Activated CD4-positive, CD25-positive, alpha-beta regulatory T cell treated with anti-CD3 and anti-CD28 coated beads, Interleukin-2, amount 50 U/mL, for 72 hours (primary cell): ENCODE measurements at places on chromosomes 1 and 21.

DNA sequence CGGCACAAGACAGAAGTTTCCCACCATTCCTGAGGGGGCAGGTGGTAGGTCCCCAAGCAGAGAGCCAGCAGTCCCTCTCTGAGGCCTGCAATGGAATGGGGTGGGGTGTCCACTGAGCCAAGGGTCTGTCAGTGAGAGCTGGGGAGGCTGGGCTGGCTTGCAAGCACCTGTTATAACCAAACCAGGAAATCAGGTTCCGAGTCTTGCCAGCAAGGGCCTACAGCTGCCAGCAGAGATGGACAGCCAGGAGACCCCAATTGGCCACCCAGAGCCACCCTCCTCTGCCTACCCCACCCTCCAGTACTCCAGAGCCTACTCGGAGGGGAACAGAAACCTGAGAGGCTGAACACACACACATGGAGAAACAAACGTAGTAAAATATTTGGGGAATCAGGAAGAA is 32.2 kb downstream of the PSEN2 start:
- DNase-seq: no peak

DNA sequence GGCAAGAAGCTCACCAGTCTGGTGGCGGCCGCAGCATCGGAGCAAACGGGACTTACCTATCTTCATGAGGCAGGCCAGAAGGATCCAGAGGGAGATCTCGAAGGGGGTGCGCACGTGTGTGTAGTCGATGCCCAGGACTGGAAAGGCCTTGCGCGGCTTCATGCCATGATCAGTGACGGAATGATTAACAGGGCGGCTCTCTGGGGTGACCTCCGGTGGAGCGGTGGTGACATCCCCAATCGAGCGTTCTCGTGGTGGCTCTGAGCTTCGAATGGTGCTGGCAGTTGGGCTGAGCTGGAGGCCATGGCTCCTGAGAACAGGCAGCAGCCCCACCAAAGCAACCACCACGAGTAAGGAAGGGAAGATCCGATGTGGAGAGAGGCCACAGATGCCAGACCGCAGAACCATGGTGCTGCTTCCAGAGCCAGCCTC is 982 bp downstream of the SLC9A1 start:
- DNase-seq: no peak

DNA sequence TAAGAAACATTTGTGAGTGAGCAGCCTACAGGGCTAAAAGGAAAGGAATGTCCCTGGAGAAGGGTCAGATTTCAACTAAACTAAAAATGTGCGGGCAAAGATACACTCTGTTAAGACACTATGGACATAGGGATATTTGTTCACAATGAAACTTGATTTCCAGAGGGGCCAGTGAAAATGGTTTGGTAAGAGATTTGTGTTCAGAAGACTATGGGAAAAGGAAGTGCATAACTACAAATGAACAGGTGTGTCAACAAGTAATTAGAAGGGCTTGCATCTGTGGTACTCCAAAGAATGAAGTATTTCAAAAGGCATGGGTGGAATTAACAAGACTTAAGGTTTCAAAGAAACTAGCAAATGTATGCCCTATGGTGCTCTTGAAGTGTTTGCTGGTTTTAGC is 60.4 kb downstream of the NME7 start:
- no peak for DNase-seq

- DNase-seq: no peak
These were observed 75.8 kb downstream of the RGL1 start for GRCh38 chr1:183880531-183881243.

- DNase-seq: peak; percentile 49
These were observed at the start of gene CAMK2N1 for GRCh38 chr1:20485527-20486456. CAMK2N1 (minus strand) TSS chr1:20486210; CDS start chr1:20485379, 831 bp downstream.

DNA sequence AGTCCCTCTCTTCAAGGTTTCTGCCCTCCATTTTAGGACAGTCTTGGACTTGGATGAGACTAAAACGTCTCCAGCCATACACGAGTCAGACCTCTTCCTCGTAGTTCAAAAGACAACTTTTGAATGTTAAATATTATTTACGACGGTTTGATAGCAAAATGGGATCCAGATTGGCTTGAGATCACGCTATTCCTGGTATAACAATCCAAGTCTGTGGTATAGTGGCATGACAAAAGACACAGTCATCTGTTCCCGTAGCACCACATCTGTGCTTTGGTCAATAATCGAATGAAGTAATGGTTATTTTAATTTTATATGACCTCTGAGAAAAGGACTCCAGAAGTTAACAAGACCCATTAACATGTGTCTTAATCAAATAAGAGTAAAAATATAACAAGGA is 7.0 kb downstream of the PCP4 start:
- no peak for DNase-seq

GRCh38 chr1:21909286-21909759 is 27.8 kb downstream of the HSPG2 start:
- DNase-seq: no peak

GRCh38 chr21:26842974-26843932 is 2.0 kb downstream of the ADAMTS1 start:
- no peak for DNase-seq

DNA sequence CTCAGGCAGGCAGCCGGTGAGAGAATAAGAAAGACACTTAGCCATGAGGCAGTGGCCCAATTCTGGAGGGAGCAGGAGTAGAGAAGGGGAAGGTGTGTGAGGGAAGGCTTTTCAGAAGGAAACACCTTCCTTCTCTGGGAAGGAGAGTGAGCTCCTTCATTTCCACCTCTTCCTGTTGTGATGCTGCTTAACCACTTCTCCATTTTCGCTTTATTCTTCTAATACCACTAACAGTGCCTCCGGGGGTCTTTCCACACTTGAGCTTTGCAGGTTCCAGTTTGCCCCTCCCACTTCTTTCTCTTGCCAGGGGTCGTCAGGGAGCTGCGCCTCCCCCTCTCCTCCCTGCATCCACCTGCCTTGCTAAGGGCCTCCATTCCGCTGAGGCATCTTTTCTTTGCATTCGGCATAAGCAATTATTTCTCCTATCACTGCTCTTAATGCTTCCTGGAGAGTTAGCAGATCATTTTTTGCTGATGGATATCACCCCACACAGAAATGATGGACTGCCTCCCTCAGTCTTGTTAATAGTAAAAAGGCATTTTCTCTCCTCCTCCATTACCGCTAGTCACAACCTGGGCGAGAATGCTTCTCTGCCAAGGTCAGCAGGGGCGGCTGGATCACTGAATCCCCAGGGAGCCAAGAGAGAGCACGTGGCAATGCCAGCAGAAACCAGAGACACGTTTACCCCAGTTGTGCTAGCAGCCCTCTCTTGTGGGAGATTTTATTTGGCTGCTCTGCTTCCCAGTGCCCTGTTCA is 74.8 kb downstream of the ELAVL4 start:
- DNase-seq: no peak

DNA sequence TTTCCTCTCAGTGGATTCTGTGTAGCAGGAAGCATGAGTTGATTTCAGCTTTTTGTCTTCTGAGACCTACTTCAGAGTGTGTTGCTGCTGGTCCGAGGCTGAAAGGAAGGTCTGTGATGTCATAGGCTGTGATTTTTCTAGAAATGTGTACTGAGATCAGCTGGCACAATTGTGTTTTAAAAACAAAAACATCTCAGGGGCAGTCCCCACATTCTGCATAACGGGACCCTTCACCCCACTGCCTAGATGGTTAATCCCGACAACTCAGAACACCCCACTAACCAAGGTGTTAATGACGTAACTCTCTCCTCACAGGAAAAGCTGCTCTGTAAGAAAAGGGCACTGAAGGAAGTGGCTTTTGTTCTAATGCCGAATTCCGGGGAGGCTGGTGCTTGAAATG is 59.8 kb upstream of the PPP2R5A start:
- DNase-seq: no peak

DNA sequence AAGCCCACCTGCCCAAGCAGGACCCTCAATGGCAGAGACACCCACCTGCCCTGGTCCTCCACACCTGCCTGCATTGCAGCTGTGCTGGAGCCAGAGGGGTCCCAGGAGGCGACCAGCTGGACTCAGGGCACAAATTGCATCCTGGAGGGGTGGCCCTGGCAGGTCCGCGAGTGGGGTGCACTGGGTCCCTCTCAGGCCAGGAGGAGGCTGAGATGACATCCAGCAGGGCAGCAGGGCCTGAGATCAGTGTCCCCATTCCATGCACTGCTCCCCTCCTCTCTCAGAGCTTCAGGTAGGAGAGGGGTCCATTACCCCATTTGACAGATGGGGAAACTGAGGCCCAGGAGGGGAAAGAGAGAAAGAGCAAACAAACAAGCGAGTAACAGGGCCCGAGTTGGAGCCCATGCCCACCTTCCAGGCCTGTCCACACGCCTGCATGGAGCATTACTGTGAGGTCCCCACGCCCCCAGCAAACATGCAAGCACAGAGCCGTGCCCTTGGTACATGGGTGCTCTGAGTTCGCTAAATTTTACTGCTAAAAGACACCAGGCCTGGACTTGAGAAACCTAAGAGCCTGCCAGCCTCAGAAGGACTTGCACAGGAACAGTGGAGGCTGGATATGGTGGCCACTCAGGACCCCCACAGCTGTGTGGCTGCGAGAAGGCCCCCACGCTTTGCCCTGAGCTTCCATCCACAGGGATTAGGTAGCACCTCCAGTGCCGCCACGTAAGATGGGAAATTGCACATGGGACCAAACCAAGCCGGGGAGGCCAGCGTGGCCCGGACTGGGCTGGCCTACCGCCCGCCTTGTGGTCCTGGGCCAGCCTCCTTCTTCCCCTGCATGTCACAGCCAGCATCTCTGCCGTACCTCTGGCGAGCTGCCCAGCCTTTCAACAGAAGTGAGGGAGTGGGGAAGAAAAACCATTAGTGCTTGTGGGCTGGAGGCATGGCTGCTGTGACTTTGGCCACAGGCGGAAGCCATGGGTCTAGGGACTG is 7.4 kb downstream of the WNT3A start:
- DNase-seq: no peak

DNA sequence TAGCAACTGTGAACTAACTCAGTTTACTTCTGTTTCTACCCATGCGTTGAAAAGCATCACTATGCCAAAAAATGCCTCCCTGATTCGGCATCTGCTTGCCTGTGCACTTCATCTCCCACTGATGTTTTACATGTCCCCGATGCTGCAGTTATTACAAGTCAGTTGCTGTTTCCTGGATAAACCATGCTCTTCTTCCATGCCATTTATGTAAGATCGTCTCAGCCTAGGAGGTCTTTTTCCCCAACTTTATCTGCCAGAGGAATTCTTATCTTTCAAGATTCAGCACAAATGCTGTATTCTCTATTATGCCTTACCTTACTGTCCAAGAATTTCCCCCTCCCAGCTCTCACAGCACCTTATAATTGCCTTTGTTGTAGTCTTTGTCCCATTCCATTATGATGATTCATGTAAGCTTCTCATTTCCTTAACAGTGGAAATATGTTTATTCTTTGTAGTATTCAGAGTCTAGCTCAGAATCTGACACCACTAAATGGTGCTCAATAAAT is 30.0 kb downstream of the PRKACB start:
- DNase-seq: no peak

DNA sequence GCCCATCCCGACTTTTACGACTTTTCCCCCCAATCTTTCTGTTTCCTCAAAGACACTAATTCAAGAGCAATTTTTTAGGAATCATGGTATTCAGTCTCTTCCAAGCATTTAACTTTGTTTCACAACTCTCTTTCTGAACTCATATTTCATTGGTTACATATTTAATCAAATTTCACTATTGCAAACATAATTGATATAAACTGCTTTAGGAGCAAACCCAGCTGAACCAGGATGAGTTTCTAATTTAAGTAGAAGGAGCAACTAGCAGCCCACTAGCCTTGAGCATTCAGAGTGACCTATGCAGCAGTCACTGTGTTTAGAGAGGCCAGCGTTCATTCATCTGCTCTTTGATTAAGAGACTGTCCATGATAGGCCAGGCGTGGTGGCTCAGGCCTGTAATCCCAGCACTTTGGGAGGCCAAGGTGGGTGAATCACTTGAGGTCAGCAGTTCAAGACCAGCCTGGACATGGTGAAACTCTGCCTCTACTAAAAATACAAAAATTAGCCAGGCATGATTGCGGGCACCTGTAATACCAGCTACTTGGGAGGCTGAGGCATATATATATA is 1.8 kb downstream of the CELA2B start:
- DNase-seq: no peak

DNA sequence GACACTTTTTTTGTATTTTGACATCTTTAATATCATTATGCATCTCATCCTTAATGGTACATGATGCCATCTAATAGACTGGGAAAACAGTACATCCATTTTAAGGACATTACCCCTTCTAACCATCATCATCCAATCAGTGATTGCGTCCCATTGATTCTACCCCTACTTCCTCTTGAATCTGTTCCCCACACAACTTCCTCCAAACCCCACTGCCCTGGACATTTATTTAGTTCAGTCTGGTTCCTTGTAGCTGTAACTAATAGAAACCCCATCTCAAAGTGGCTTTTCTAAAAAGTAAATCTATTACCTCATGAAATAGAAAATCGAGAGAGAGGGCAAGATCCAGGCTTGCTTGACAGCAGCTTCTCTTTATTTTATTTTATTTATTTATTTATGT is 2.1 kb upstream of the ITLN1 start:
- no peak for DNase-seq

- no peak for DNase-seq
These were observed 4.3 kb downstream of the ZNF326 start for GRCh38 chr1:89999208-89999607.

DNA sequence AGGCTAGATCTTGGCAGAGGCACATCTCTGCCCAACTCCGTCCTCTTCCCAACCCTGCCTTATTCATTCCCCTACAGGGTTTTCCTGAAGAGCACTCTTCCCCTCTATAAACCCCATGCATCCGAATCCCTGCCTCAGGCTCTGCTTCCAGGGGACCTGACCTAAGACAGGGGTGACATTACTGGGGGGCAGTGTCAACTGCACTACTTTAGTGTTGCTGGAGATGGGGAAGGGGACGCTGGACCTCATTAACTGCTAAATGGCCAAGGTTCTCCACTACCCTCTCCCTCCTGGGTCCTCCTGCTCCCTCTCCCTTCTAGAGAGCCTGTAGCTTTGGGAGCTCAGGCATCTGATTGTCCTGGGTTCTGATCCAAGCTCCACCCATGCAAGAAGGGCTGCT is 126.2 kb downstream of the GRIK3 start:
- DNase-seq: no peak

- no peak for DNase-seq
These were observed at the start of gene HAO2 for GRCh38 chr1:119368554-119368953. HAO2 (plus strand) TSS chr1:119368785; CDS start chr1:119381086, 12,301 bp downstream.

- DNase-seq: no peak
These were observed 1657.8 kb downstream of the MRPL39 start for GRCh38 chr21:23949493-23949892.

GRCh38 chr1:80367058-80367457 is 1360.5 kb upstream of the ADGRL4 start:
- DNase-seq: no peak

GRCh38 chr1:110749960-110750359 is 75.2 kb upstream of the KCNA3 start:
- no peak for DNase-seq

GRCh38 chr1:236997361-236997760 is 6.9 kb downstream of the MT1HL1 start:
- DNase-seq: no peak

GRCh38 chr21:34280389-34280795 is 83.4 kb upstream of the KCNE2 start:
- no peak for DNase-seq
